ENCODE measurements at places on chromosomes 2 and 18. TPM values are rescaled to one million over a fixed set of nuclear protein-coding genes. Genes with fewer than 3 reads are reported as not detected.

Gene XPO1
- 118 TPM for total RNA-seq

Gene GORASP2
- 76.8 TPM for total RNA-seq

Gene HRH4
- total RNA-seq = 0.07 TPM

Gene TBR1
- not detected for total RNA-seq

Gene IL18R1
- total RNA-seq = 1.2 TPM

Gene FASTKD1
- 20.3 TPM for total RNA-seq

Gene TIMM21
- 30.2 TPM for total RNA-seq

Gene SEMA4C
- total RNA-seq = 16.6 TPM

Gene TXNDC2
- total RNA-seq = not detected

Gene SPC25
- 6.8 TPM for total RNA-seq

Gene TEX44
- total RNA-seq = not detected

Gene TLX2
- not detected for total RNA-seq

Gene IL1RL2
- 0.63 TPM for total RNA-seq

Data from airway epithelial cell (primary cell).